ENCODE measurements at places on chromosomes 1 and 21.

DNA sequence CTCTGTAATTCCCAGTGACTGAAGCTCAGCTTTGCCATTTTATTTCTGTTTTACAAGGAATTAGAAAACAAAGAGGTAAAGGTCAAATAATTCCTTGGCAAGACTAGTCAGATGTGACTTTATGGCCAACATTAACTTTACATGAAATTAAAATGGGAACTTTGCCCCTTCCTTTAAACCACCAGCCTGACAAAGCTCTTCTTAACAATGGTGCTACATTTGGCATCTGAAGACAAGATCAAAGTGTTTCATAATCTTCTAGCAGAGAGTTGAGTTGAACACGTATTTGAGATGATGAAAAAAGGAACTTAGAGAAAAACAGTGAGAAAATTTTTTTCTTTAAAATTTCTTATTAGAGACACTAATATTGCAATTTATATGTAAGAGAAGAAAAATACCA, 193.8 kb downstream of the AK5 start:
- no peak for DNase-seq

GRCh38 chr1:209710847-209711246, 6.2 kb downstream of the HSD11B1 start:
- no peak for DNase-seq

- no peak for DNase-seq
Observed at GRCh38 chr1:244370060-244370637, 81.6 kb downstream of the ADSS2 start.

DNA sequence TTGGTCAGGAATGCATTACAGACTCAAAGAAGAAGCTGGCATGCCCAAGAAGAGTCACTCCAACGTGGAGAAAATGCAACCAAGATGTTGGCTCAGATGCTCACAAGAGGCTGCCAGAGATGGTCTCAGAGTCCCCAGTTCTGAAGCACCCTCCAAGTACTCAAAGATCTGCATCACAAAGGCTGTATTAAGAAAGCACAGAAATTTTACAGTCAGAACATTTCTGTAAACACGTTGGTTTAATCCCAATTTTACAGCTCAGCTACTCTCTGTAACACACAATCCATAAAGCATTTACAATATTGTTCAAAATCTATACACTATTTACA, 69.4 kb downstream of the CDC7 start:
- no peak for DNase-seq

- DNase-seq, result no peak
Observed at GRCh38 chr1:236066828-236067386, 2.0 kb upstream of the NID1 start.

GRCh38 chr1:151309811-151310323, 17.3 kb downstream of the PI4KB start:
- no peak for DNase-seq

- DNase-seq, result no peak
Observed at GRCh38 chr1:11708554-11709350, 17.2 kb downstream of the DRAXIN start.

DNA sequence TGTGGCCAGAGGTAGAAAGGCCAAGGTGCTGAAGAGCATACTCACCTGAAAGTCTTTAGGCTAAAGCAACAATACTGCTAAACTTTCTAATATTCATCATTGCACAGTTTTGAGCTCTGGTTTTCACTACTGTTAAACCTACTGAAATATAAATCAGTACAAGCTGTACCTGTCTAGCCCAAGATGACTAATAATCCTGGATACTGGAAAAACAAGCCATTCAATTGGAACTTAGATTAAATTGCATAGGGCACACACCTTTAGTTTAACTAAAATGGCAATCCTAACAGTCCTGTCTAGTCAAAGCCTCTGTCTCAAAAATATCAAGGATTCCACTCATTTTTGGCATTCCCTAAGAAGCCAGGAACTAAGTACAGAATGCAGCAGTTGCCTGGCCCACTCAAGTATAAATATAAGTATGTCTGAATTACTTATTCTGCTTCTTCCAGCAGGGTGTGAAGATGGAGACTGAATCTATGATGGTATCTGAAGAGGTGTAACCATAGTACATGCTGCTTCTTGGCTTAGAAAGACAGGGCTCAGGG, 3.1 kb downstream of the CHML start:
- no peak for DNase-seq

GRCh38 chr1:33007190-33008050, 29.3 kb downstream of the AK2 start:
- DNase-seq, result no peak

DNA sequence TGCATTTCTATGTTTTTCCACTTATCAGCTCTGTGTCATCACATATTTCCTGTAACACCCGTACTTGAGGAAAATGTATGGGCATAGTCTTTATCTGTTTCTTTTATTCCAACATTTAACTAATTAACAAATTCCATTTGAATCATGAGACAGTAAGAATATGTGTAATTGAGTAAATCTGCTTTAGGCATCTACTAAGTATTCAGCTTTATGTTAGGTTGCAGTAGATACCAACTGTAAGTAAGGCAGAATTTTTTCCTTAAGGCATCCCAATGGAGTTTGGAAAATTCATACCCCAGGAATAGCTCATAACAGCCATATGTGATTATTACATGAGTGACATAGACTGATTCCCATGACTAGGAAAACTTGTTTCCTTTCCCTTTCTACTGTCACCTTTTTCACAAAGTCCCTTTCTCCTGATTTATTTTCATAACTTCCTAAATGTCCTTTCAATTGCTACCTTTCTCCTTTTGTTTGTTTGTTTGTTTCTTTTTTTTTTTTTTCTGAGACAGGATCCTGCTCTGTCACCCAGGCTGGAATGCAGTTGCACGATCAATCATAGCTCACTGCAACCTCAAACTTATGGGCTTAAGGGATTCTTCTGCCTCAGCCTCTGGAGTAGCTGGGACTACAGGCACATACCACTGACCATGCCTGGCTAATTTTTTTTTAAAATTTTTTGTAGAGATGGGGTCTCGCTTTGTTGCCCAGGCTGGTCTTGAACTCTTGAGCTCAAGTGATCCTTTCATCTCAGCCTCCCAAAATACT, 59.8 kb upstream of the CACYBP start:
- DNase-seq, result no peak

GRCh38 chr1:12709696-12710095, 6.2 kb upstream of the AADACL3 start:
- no peak for DNase-seq

- DNase-seq, result no peak
Observed at GRCh38 chr1:147924813-147925212, 3.4 kb upstream of the GPR89B start.

DNA sequence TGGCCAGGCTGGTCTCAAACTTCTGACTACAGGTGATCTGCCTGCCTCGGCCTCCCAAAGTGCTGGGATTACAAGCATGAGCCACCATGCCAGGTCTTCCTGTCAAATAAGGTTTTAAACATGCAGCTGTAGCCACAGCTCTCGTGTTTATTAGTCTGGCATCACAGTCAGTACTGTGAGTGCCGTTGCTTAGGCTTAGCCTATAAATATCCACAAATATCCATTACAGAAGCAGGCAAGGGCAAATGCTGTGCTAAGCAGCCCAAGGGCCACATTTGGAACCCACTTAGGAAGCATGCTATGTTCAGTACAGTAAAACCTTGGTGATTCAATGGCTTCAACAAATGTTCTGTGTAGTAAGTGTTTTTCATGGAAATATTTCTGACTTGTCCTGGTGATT, 75.9 kb downstream of the KIF1B start:
- no peak for DNase-seq

GRCh38 chr1:162206749-162207635, 137.5 kb downstream of the NOS1AP start:
- DNase-seq, result peak; percentile 97

- DNase-seq, result no peak
Observed at GRCh38 chr1:109724933-109725332, 12.9 kb downstream of the GSTM5 start.

GRCh38 chr1:85550784-85551516, 29.6 kb upstream of the CCN1 start:
- no peak for DNase-seq

GRCh38 chr1:230185076-230186001, 118.3 kb downstream of the GALNT2 start:
- no peak for DNase-seq

DNA sequence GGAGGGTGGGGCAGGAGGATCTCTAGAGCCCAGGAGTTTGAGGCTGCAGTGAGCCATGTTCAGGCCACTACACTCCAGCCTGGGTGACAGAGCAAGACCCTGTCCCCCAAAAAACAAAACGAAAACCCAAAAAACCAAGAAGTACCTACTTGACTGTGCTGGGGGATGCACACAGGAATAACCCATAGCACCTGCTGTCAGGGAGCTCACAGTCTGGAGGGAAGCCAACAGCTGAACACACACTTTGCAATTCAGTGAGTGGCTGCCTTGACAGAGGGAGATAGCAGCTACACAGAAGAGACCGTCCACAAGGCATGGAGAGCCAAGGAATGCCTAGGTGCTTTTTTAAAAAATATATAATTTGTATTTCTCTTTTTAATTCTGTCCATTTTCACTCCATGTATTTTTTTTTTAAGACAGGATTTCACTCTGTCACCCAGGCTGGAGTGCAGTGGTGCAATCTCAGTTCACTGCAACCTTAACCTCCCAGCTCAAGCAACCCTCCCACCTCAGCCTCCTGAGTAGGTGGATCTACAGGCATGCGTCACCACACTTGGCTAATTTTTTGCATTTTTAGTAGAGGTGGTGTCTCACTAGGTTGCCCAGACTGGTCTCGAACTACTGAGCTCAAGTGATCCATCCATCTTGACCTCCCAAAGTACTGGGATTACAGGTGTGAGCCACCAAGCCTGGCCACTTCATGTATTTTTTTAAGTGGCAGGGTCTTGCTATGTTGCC, 68.7 kb downstream of the NID1 start:
- DNase-seq, result no peak

GRCh38 chr21:34517491-34518245, 5.7 kb upstream of the KCNE1 start:
- no peak for DNase-seq

DNA sequence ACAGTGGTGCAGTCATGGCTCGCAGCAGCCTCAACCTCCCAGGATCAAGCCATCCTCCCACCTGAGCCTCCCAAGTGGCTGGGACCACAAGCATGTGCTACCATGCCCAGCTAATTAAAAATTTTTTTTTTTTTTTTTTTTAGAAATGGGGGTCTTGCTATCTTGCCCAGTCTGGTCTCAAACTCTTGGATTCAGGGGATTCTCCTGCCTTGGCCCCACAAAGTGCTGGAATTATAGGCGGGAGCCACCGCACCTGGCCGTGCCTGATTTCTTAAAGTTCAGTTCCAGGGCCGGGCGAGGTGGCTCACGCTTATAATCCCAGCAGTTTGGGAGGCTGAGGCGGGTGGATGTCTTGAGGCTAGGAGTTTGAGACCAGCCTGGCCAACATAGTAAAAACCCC, 6.4 kb downstream of the THAP3 start:
- DNase-seq, result no peak

- DNase-seq, result no peak
Observed at GRCh38 chr21:38790961-38791360, 14.8 kb upstream of the ETS2 start.

GRCh38 chr1:102434421-102434820, 437.7 kb upstream of the OLFM3 start:
- DNase-seq, result no peak

- no peak for DNase-seq
Observed at GRCh38 chr1:199102239-199102638, 463.4 kb downstream of the PTPRC start.

- DNase-seq, result no peak
Observed at GRCh38 chr1:96329121-96329520, 392.5 kb upstream of the PTBP2 start.

GRCh38 chr1:14113841-14114567, 414.0 kb downstream of the PRDM2 start:
- DNase-seq, result no peak

DNA sequence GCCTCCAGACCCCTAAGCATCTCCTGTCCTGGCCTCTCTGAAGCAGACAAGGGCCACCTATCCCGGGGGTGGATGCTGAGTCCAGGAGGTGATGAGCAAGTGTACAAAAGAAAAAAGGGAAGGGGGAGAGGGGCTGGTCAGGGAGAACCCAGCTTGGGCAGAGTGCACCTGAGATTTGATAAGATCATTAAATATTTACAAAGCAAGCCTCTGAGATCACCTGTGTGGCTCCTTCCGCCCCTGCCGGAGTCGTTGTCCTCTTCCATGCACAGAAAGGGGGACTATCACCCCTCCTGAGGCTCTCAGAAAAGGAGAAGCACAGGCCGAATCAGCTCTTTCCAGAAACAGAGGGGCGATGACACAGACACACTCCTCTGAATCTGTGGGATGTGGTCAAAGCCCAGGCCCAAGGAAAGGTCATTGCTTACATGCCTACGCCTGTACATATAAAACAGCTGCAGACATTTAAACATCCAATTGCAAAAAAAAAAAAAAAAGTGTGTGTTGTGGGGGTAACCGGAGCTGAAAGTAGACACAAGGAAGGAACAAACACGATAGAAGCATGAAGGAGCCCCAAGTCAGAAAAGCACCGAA, 30.9 kb downstream of the PRSS38 start:
- DNase-seq, result no peak

DNA sequence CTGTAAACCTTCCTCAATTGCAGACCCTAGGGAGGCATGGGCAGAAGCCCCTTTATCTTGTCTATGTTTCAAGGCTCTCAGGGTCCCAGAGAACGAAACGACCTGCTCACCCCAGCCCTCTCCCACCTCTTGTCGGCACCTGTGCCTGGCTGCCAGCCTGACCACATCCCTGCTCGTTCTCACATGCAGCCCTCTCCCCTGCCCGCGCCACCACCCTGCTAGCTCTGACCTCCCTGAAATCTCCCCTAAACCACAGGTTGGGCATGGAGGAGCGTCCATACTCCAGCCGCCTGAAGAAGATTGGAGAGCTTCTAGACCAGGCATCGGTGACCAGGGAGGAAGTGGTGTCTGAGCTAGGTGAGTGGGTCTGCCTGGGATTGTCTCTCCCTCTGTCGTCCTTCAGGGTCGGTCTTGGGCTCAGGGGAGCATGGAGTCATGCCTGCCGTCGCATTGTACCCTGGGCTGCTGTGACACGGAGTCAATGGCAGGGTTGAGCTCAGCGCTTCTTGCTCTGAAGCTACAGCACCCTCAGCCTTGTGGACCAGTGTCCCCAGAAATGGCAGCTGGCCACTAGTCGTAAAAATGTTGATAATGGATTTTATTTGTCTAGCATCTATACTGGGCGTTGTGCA, 3.6 kb downstream of the ADPRS start:
- DNase-seq, result no peak

GRCh38 chr1:186244825-186245224, 130.2 kb downstream of the TPR start:
- no peak for DNase-seq

DNA sequence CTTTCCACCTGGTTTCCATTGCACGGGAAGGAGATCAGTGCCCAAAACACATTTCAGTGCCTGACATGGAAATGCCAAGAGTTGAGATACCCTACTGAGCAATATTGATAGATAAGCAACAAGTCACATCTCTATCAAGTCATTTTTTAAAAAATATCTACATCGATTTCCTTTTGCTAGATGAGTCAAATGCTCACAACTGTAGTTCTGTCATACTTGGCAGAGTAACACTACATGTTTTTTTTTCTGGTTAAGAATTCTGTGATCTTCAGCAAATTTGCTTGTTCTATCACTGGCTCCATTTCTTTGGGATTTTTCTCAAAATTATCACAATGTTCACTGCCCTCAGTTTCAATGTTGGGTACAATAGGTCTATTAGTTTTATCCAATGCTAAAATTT, 145.4 kb downstream of the ZC3H11B start:
- no peak for DNase-seq
